ENCODE measurements at places on chromosomes 16 and 17. TPM values are rescaled to one million over a fixed set of nuclear protein-coding genes. Genes with fewer than 3 reads are reported as not detected.

Gene ARL5C
- total RNA-seq: under 0.01 TPM

Gene MPP3
- total RNA-seq: 8.5 TPM

Gene MTHFSD
- 18.3 TPM for total RNA-seq

Gene PALB2
- 4.6 TPM for total RNA-seq

Gene TP53TG3F
- not detected for total RNA-seq

Gene ULK2
- total RNA-seq: 68.1 TPM

Gene PRSS8
- 0.09 TPM for total RNA-seq
